RPMI8226 (cell line): ENCODE measurements at places on chromosomes 4 and X.

- no peak for DNase-seq
Observed at GRCh38 chrX:55240788-55241340, 20.7 kb downstream of the PAGE5 start.

- DNase-seq, result no peak
Observed at GRCh38 chr4:24686866-24687692, 102.7 kb upstream of the DHX15 start.

GRCh38 chr4:139559089-139559479 is 3.1 kb upstream of the SETD7 start:
- DNase-seq, result no peak

- DNase-seq, result no peak
Observed at GRCh38 chr4:39305912-39306677, 60.1 kb downstream of the RFC1 start.

GRCh38 chr4:143358923-143359643 is 22.4 kb downstream of the GAB1 start:
- peak; percentile 81 for DNase-seq

DNA sequence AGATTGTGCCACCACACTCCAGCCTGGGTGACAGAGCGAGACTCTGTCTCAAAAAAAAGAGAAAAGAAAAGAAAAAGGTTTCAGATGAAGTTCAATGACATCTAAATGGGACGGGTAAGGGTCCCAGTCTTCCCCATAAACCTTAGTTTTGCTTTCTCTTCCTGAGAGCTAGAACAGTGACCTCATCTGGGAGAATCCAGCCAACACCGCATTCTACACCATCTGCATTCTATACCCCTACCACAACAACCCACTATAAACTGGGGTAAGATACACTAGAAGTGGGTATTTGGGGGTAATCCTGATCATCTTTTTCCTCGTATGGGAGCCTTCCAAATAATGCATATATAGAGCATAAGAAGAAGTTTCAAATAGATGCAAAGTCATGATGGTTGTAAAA is 18.2 kb downstream of the SLC25A43 start:
- DNase-seq, result no peak

DNA sequence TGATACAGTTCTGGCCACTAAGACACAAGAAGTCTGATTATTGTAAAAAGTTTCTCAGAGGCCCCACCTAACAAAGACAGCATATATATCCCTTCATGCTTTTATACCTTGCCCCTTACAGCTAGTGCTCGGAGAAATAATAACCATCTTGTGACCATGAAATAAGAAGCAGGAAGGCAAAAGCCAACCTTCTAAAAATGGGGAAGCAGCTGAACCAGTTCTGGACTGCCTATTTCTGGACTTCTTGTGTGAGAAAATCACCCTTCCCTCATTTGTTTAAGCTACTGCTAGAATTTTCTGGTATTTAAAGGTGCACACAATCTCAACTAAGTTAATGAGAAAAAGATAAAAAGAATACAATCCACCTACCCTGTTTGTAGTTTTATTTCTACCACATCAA is 87.5 kb downstream of the CNOT6L start:
- DNase-seq, result no peak

- DNase-seq, result no peak
Observed at GRCh38 chr4:26900765-26901164, 40.1 kb downstream of the STIM2 start.

GRCh38 chr4:138177278-138177968 is 64.7 kb downstream of the SLC7A11 start:
- DNase-seq, result no peak

DNA sequence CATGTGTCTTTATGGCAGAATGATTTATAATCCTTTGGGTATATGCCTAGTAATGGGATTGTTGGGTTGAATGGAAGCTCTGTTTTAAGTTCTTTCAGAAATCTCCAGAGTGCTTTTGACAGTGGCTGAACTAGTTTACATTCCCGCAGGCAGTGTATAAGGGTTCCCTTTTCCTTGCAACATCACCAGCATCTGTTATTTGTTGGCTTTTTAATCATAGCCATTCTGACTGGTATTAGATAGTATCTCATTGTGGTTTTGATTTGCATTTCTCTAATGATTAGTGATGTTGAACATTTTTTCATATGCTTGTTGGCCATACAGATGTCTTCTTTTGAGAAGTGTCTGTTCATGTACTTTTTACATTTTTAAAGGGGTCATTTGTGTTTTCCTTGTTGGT is 129.8 kb downstream of the TBCK start:
- no peak for DNase-seq

DNA sequence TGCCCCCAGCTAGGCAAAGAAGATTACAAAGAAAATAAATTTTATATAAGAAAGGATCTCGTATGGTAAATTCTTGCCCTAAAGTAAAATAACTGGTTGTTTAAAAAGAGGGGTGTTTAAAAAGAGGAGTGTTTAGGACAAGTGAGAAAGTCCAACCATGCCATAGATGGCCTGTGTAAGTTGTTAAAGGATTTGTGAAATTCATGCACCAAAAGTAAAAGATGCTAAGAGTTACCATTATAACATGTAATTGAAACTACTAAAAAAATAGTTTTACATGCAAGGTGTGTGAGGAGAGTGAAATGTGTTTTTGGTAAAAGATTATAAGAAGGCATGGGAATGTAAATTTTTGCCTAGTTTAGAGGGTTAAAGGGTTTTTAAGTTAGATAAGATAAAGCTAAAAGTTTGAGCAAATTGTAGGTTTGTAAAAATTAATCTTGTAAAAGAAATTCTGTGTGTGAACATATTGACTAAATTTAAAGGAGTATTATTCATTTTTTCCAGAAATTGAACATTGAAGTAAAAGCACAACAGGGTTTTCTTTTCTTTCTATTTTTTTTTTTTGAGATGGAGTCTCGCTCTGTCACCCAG is 20.1 kb downstream of the HTT-AS start:
- no peak for DNase-seq

GRCh38 chr4:17502756-17503155 is 9.1 kb downstream of the QDPR start:
- no peak for DNase-seq

- DNase-seq, result peak; percentile 3
Observed at GRCh38 chr4:103915224-103915869, 195.6 kb upstream of the TACR3 start.

- peak; percentile 7 for DNase-seq
Observed at GRCh38 chr4:169079942-169080827, 70.1 kb upstream of the CBR4 start.

DNA sequence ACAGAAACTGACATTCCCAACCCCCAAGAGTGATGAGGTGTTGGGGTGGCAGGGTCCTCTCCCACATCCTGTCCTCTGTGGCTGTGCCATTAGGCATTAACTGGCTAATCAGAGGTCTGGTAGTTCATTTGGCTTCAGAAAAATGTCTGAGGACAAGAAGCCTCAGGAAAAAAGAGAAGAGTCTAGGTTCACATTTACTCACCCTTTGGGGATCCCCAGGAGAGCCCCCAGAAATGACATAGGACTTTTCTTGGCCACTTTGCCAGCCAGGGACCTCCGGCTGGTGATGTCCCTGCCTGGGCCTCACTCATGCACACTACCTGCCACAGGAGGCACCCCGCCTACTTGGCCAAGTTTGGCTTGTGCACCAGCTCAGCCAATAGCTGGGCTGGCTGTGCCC is 173.0 kb downstream of the RBM46 start:
- DNase-seq, result no peak

DNA sequence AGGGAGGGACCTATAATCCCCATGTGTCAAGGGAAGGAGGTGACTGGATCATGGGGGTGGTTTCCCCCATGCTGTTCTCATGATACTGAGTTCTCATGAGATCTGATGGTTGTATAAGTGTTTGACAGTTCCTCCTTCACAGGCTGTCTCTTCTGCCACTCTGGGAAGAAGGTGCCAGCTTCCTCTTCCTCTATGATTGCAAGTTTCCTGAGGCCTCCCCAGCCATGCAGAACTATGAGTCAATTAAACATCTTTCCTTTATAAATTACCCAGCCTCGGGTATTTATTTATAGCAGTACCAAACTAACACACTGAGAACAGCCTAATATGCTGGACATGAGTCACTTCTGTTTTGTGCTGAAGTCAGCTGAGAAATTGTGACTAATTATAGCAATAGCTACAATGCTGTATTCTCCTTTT is 656.9 kb upstream of the CPEB2 start:
- no peak for DNase-seq

- no peak for DNase-seq
Observed at GRCh38 chr4:110710070-110710469, 87.2 kb upstream of the PITX2 start.

DNA sequence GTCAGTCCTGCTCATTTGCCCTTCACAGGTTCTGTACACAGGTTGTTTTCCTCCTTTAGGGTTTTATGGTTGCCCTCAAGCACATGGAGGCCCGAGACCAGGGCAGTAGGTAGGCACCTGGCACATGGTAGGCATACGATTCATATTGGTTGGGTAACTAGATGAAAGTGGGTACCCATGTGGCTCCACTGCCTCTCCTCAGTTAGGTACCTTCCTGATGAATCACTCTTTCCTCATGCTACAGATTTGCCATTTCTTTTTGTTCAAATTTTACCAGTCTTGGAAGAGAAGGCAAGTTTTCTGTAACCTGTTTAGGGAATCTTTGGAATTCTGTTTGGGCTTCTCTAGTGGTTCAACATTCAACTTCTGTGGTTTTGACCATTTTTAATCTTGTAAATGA is 121.3 kb downstream of the FHIP1A start:
- no peak for DNase-seq

DNA sequence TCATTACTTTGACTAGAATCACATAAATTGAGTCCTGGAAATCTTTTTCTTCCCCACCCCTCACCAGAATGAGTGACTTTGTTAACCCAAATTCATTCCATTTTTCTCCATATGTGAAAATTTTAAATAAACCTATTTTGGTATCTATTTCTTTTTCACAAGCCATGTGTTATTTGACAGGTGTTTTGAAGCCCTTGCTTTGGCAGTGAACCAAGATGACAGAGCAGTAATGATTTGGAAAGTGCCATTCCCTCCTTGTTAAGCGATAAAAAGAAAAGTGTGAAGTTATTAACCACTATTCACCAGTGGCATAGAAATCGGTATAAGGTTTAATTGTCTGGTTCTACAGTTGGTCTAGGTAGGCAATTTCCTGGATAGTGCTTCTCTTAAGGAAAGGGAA is 66.1 kb downstream of the POLA1 start:
- DNase-seq, result no peak

DNA sequence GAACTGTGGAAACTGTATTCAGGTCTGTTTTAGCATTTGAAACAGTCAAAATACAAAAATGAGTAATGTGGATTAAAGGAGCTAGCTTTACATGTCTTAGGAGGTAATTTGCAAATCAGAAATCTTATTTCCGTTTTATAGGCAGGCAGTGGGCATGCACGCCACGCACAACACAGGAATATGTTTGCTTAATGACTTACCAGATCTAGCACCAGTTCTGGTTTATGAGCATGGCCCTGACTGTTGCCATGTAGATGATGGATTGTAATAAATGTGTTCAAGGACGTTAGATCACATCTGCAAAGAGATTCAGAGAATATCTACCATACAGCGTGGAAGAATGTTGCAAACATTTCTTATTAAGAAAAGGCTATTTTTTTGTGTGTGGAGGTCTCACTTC is 344.5 kb upstream of the NR3C2 start:
- DNase-seq, result no peak

DNA sequence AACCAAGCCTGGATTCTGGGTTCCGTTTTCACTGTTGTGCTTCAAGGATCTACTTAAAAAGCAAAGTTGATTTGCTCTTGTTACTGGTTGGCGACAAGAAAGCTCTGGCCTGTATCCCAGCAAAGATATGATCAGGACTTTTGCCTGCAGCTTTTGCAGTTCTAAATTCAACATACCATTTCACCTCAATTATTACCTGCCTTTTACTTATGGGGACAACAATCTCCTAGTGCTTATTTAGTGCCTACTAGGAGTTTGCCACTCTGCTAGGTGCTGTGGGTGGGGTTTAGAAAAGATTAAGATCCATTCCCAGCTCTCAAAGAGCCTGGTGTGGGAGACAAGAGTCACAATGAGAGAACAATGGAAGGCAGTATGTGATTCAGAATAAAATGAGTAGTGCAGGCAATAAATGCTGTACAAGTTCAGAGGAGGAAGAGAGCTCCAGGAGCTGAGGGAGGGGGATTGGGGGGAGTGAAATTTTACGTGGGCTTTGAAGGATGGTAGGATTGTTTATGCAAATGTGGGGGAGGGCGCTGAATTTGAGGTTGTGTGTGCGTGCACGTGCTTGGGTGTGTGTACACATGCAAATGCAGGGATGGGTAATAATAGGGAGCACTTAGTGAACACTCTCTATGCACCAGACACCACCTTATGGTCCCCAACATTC is 5.0 kb upstream of the TMEM164 start:
- DNase-seq, result no peak

GRCh38 chr4:136441629-136442282 is 1090.5 kb downstream of the PCDH18 start:
- no peak for DNase-seq

DNA sequence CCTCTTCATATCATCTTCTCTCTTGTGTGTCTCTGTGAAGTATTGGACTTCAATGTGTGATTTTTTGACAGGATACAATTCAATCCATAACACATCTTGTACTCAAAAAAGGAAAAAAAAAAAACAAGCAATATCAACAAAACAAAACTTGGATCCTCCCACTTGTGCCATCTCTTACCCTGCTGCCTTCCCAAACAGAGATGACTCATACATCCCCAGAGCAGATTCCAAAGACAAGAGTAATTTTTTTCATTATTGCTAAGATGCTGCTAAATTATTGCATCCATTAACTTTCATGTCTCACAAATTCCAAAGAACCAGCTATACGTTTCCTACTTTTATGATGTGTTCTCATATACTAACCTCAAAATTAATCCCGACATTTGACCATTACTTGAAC is 479.2 kb downstream of the GBA3 start:
- no peak for DNase-seq

- no peak for DNase-seq
Observed at GRCh38 chr4:8055206-8055605, 103.4 kb downstream of the ABLIM2 start.

DNA sequence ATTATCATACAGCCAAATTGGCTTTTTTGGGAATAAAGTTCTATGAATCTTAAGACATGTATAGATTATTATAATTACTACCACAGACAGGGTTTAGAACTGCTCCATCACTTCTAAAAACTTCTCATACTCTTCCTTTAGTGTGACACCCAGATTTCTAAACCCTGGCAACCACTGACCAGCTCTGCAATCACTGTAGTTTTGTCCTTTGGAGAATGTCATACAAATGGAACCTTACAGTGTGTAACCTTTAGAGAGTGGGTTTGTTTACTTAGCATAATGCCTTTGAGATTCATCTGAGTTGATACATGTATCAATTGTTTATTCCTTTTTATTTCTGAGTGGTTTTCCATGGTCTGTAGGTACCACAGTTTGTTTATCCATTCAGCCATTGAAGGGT is 95.0 kb downstream of the TMEM164 start:
- no peak for DNase-seq
